NCI-H510A treated with DMSO at 0.1 percent for 48 hours (cell line): ENCODE measurements at places on chromosomes 11 and 22.

DNA sequence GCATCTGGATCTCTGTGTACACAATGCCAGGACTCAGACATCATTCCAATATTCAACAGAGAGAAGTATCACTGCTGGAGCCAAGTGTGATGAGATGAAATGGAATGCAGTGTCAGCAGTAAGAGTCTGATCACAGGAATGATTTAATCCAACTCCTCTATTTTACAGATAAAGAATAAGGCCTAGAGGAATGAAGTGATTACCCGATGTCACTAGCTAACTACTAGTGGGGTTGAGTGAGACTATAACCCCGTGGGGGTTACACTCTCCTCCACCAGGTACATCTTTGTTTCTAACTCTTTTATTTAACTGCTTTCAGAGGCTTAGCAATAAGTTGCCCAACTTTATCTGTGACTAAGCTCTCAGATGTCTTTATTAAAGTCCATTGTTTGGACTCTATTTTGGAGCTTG is 94.2 kb upstream of the FAT3 start:
- no peak for DNase-seq

GRCh38 chr11:74775762-74776161 is 27.1 kb downstream of the RNF169 start:
- DNase-seq = no peak

DNA sequence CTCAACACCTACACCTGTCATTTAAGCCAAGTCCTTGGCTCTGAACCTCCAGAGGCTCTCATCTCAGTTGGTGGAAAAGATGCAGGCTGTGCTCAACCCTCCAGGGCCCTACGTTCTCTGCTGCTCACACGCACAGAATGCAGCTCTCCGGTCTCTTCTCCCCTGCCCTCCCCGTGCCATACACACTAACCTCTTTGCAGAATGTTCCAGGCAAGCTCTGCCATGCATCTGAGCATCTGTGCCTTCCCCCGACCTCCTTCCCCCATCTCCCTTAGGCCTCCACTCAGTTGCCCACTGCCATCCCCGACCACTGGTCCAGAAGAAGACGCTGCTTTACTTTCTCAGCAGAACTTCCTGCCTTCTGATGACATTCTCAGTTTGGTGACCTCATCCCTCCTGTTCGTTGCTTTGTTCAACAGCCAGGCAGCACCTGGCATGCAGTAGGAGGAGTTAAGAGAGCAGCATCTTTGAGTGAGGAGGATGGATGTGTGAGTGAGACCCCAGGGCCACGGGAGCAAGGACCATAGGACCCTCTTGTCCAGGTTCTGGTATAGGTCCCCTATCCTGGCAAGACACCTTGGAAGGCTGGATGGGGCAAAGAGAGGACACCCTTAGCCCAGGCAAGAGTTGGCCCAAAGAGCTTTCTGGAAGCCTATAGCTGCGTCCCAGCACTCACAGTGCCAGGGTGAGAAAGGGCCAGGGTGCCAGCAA is 598.0 kb downstream of the BRD1 start:
- DNase-seq = peak; percentile 36

- DNase-seq = no peak
These were observed 213.4 kb upstream of the PITPNB start for GRCh38 chr22:28132466-28132865.

- DNase-seq = no peak
These were observed 15.8 kb downstream of the SLC22A25 start for GRCh38 chr11:63227521-63228107.

DNA sequence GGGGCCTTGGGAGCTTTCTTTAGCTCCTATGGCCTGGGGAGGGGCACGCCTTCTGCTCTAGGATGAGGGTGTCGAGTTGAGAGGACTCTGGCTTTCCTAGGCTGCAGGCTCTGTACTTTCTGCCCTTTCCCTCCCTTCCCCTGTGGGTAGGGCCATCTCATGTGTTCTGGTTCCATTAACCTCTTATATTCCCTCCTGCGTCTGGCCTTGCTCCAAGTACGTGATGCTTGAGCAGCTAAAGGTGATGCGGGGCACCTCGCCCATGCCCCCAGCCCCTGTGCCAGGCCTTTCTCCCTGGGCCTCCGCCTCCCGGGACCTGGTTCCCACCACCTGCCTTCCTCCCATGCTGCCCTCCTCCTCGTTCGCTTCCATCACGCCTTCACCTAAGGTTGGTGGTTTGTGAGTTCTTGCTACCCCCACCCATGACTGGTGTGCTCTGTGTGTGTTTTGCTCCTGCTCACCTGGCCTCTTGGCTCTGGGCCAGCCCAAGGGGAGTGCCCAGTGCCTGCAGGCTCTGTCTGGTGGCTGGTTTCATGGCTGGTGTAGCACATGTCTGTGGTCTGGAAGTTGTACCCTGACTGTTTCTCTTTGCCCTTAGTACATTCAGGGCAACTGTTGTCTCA is 34.1 kb downstream of the PHLDB1 start:
- DNase-seq = peak; percentile 94
